Activated naive CD4-positive, alpha-beta T cell (primary cell): ENCODE measurements at places on chromosomes 7 and 10.

- peak; percentile 21 for DNase-seq
Measured at GRCh38 chr10:122565766-122566206, 5.2 kb downstream of the DMBT1 start.

DNA sequence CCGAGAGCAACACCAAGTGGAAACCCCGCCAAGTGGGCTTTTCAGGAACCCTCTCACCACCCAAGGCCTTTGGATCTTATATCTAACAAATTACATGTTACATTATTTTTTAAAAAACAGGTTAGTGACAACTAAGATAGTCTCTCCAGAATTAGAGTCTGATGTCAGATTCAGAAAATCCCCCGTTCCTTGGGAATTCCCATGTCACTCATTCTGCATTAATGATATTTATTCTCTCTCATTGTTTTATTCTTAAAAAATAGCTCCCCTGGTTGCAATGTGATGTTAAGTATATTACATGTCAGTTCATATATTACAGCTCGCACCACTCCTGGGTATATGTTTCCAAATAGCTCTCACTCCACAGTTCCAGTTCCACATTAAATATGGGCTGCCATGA lies 81.8 kb downstream of the WNT2 start:
- DNase-seq, result no peak

- no peak for DNase-seq
Measured at GRCh38 chr10:12643279-12643678, 293.9 kb downstream of the CAMK1D start.

DNA sequence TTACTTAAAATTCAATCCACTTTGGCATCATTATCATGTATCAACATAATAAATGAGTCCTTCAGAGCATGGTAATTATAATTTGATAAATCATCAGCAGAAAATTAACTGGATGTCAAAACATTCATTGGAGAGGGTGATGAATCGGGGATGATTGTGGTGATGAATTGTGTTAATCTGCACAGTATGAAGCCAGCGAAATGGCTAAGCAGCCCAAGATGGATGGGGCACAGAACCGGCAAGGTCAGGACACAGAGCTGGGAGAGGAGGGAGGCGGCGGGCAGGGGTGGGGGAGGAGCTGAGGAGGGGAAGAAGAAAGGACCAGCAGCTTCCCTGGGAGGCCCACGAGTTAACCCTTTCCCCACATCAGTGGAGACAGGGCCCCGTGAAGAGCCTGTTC lies 536.1 kb downstream of the LRMDA start:
- no peak for DNase-seq

GRCh38 chr10:111277661-111278060 lies 200.8 kb downstream of the ADRA2A start:
- no peak for DNase-seq

DNA sequence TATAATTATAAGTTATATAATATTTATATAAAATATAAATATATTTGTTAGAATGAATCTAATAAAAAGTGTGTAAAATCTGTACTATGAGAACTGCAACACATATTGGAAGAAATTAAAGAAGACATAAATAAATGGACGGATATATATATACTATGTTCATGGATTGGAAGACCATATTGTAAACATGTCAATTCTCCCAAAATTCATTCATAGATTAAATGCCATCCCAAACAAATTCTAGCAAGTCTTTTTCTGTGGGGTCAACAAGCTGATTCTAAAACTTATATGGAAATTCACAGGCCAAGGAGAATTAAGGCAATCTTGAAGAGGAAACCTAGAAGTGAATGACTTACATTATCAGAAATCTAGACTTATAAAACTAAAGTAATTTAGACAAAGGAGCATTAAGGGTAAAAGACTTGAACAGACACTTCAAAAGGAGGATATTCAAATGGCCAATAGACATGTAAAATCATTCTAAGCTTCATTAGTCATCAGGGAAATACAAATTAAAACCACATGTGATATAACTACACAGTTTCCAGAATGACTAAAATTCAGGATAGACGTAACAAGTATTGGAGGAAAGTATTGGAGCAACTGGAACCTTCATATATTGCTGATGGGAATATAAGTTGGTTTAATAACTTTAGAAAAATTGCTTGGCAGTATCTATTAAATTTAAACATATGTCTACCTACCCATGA lies 225.9 kb downstream of the EMX2 start:
- no peak for DNase-seq

GRCh38 chr10:10803278-10803677 lies 214.4 kb upstream of the CELF2 start:
- DNase-seq, result no peak

DNA sequence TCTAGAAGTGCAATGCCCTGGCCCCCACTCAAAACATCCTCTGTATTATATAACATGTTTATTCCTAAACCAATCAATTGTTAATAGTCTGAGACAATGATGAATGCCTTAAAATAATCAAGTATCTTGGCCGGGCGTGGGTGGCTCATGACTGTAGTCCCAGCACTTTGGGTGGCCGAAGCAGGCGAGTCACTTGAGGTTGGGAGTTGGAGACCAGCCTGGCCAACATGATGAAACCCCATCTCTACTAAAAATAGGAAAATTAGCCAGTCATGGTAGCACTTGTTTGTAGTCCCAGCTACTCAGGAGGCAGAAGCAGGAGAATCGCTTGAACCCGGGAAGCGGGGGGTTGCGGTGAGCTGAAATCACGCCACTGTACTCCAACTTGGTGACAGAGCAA lies 29.4 kb upstream of the CACNA2D1 start:
- DNase-seq, result no peak

- no peak for DNase-seq
Measured at GRCh38 chr10:102375250-102375649, 20.3 kb upstream of the NFKB2 start.

GRCh38 chr7:48112401-48113165 lies 23.5 kb downstream of the UPP1 start:
- no peak for DNase-seq

DNA sequence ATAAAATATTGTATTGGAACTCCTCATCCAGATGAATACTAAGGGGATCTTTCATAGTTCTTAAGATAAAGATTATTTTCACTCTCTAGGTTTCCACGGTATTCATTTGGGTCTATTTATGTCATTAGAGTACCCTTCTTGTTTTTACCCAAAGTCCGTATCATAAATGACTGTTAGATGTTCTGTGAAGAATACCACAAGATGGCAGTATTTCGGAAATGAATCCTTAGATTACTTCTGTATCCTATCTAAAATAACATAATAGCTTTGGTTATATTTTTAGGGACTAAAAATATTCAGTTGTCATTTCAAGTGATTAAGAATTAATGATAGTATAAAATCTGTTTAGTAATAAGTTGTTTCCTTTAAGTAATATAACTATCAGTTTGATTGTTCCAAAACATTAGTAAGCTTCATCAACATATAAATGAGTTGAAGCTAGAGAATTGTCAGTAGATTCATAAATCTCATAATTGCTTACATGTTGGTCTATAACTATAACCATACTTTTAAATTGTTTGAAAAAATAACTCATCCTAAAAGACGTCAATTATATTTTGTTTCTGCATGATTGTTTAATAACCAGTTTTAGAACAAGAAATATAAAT lies 337.5 kb upstream of the KCND2 start:
- DNase-seq, result no peak

DNA sequence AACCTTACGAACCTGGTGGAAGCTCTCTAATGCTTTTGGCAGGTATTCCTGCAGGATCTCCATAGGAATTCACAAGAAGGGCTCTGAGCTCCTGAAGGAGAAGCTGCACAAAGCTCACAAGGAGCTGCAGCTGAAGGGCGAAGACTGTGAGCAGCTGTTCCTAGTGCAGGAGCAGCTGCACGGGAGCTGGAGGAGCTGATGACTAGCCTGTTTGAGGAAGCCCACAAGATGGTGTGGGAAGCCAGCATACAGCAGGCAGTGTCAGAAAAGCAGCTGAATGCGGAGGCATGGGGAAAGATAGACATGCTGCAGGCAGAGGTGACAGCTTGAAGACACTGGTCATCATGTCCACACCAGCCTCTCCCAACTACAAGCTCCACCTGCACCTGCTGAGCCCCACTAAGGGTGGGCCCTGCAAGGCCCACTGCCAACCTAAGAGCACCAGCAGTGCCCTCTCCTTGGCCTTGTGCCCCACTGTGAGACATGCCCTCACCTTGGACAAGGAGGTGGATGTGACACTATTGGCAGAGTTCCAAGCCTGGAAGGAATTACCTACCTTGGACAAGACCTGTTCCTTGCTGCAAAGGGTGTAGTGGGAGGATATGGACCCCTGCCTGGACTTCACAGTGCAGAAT lies 250.6 kb downstream of the BBS9 start:
- no peak for DNase-seq

GRCh38 chr7:87475359-87476178 lies at the start of gene ABCB4:
TSS of gene ABCB4 (minus strand) at chr7:87475680. CDS start at chr7:87475465, 215 bp downstream.
- DNase-seq, result no peak

DNA sequence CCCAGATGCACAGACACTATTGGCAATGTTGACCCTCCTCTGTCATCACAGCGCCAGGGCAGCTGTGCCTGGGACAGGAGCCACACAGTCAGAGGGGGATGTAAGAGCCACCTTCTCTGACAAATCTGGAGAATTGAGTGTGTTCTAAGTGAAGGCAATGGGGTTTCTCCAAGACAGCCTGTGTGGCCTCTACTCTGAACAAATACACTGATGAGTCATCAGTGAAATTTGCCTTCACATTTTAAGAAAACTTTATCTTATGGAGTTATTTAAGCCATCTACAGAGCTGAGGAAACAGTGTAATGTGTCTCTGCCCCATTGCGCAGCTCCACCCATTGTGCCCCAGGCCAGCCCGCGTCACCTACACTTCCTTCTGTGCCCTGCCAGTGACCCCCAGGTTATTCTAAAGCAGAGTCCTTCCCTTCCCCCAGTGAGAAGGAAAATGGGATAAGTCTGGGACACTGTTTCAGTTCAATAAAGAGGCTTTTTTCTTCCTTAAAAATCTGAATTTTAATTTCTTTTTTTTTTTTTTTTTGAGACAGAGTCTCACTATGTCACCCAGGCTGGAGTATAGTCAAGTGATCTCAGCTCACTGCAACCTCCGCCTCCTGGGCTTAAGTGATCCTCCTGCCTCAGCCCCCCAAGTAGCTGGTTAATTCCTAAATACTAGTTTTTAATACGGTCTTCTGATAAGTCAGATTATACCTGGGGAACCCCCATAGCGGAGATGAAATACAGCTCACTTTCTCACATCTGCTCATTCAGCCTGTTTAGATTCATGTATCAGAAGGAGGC lies 21.8 kb downstream of the AKR1E2 start:
- DNase-seq, result no peak

- no peak for DNase-seq
Measured at GRCh38 chr10:26025523-26025922, 91.5 kb downstream of the MYO3A start.

GRCh38 chr10:78937800-78938694 lies 130.7 kb upstream of the ZMIZ1 start:
- DNase-seq, result no peak

DNA sequence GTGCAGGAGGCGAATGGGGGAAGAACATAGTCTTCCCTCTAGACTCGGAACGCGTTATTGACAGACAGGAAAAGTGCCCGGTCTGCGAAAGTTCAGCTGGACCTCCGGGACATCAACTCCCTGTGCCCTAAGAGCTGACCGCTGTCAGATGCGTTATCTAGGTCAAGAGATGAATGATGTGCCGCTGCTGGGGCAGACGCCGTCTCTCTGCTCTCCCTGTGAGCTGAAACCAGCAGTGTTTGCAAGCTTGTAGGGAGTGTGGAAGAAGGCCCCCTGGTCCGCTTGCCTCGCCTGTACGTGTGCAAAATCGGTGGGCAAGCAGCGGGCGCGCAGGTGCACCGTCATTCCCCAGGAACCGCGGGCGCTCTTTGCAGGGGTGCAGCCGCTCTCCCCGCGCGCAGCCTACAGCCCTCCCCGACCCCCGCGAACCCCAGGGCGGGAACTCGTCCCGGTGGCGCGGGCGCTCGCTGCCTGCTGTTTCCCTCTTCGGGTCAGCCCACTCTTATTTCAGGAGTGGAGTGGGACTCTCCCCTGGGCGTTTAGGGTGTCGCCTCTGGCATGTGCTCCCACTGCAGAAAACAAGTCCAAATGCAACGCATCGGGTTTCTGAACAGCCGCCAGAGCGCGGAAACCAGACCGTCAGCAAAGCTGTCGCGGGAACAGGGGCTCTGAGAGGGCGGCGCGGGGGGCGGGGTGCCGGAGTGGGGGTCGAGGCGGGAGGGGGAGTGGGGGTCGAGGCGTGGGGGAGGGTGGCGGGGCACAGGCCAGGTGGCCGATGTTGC lies 1.8 kb upstream of the PFKFB3 start:
- no peak for DNase-seq

DNA sequence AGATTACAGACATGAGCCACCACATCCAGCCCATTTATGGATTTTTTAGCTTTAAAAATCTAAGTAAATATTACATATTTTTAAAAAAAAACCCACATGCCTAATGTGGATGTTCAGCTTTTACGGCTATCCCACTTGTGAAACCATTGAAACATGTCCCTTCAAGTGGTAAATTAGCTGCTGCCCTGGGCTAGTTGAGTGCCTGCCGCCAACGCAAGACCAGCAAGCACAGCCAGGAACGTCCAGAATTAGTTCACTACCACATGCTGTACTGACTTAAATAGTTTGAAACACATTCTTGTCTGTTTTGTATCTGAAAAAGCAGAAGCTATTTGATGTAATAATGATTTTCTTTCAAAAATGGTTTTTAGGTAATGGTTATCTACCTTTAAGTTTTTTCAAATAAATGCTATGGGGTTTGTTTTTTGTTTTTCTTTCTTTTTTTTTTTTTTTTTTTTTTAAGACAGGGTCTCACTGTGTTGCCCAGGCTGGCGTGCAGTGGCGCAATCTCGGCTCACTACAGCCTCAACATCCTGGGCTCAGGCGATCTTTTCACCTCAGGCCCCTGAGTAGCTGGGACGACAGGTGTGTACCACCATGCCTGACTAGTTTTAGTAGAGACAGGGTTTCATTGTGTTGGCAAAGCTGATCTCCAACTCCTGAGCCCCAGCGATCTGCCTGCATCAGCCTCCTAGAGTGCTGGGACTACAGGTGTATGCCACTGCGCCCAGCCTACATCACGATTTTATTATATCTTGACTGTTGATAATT lies 57.0 kb downstream of the KLRG2 start:
- DNase-seq, result no peak

DNA sequence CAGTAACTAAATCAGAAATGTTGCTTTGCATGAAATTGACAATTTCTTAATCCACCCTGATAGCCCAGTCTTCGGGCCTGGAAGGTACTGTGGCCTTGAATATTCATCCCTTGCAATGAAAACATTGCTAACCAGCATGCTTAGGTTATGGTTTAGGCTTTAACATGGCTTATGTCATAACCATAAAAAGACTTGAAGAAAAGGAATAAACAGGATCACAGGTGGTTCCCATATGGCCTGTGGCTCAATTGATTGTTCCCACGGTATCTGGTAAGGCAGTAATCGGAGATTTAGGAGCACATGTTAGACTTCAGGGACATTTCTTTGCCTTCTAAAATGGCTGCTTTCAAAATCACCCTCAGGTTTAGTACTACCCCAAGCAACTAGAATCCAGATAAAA lies 139.5 kb downstream of the ST7 start:
- DNase-seq, result no peak

- no peak for DNase-seq
Measured at GRCh38 chr10:109819807-109820206, 103.5 kb downstream of the XPNPEP1 start.

- no peak for DNase-seq
Measured at GRCh38 chr10:788796-789748, 99.6 kb upstream of the DIP2C start.
